GM20000 (cell line): ENCODE measurements at places on chromosomes 16 and 17.

DNA sequence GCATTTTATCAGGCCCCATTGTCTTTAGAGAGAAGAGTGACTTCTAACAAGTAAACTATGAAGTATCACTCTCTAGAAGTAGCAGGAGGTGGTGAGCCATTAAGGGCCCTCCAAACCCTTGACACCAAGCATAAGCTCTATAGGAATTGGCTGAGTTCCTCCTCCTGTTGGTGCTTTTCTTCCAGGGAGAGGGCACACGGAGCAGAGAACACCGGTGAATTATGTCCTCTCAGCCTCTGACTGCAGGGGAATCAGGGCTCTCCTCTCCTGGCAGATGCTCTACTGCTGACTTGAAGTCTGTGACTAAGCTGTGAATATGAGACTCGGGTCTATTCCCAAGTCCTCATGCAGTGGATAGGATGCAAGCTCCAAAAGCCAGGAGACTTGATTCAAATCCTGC is 32.3 kb downstream of the CHD9 start:
- DNase-seq, result no peak

GRCh38 chr16:381789-382717 is at the start of gene PGAP6:
Gene PGAP6, minus strand, starts transcription at chr16:381978. Its CDS starts 157 bp downstream, at chr16:381821.
- DNase-seq, result peak; percentile 99

- no peak for DNase-seq
These were observed 44.0 kb downstream of the SDK2 start for GRCh38 chr17:73600103-73600871.

- DNase-seq, result peak; percentile 70
These were observed 218.5 kb upstream of the CIBAR2 start for GRCh38 chr16:85330694-85331188.

DNA sequence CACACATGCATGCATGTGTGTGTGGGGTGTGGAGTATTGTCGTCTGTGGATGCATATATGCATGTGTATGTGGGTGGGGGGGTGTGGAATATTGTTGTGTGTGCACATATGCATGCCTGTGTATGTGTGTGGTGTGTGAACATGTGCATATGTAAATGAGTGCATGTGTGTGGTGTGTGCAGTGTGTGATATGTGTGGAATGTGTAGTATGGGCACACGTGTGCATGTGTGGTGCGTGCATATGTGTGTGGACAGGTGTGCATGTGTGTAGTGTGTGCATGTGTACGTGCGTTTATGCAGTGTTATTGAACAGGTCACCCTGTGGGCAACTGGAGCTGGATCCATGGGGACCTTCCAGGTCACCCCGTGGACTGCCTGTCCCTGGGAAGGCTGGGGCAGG is 18.7 kb downstream of the RBFOX3 start:
- no peak for DNase-seq

GRCh38 chr16:76732894-76733293 is 455.7 kb downstream of the CNTNAP4 start:
- DNase-seq, result no peak

DNA sequence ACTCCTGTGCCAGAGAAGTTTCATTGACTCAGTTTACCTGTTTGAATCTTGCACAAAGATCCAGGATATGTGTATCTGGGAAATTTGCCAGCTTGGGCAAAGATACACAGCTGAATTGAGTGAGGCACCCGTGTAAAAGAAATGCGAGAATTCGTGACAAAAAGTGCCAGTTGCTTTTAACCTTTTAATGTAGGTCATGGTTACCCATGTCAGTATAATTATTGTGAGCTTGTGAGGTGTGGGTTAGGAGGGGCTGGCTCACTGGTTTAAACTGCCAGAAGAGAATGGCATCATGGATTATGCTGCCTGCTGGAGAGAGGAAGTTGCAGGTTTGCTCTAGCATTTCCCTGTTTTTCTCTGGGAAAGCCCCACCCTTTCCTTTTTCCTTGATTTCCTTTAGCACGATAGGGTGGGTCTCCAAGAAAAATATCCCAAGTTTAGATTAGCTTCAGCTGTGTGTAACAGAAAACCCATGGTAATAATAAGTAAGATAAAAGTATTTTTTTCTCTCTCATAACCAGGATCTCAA is 24.8 kb upstream of the NDRG4 start:
- no peak for DNase-seq

- DNase-seq, result no peak
These were observed 236.1 kb upstream of the CDH5 start for GRCh38 chr16:66130296-66130905.

DNA sequence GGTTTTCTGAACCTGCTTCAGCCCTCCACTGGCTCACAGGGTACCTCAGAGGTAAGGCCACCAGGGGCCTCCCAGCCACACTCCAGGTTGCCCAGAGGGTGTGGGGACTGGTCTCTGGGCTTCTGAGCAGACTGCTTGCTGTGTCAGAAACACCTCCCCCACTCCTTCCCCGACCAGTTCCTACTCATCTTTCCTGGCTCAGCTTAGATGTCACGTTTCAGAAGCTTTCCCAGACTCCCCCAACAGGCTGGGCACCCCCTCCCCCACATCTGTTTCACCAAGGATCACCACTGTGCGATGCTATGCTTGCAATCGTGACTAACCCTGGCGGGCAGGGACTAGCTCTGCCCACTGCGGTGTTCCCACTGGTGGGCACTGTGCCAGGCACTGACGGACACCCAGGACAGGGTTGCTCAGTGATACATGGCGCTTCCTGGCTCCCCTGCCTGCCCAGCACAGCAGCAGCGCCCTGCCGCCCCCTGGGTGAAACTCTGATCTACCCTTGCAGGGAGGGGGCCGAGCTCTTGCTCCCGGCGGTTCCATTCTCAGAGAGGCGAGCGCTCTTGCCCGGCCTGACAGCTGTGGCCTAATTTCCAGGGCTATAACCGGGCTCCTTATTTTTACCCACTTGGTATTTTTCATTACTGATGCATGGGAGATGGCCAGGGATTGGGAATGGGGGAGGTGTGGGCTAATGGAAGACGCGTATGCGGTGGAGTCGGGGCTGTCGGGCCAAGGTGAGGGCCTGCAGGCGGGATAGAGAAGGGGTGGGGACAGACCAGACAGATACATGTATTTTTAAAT is 29.4 kb upstream of the MTSS2 start:
- DNase-seq, result no peak

DNA sequence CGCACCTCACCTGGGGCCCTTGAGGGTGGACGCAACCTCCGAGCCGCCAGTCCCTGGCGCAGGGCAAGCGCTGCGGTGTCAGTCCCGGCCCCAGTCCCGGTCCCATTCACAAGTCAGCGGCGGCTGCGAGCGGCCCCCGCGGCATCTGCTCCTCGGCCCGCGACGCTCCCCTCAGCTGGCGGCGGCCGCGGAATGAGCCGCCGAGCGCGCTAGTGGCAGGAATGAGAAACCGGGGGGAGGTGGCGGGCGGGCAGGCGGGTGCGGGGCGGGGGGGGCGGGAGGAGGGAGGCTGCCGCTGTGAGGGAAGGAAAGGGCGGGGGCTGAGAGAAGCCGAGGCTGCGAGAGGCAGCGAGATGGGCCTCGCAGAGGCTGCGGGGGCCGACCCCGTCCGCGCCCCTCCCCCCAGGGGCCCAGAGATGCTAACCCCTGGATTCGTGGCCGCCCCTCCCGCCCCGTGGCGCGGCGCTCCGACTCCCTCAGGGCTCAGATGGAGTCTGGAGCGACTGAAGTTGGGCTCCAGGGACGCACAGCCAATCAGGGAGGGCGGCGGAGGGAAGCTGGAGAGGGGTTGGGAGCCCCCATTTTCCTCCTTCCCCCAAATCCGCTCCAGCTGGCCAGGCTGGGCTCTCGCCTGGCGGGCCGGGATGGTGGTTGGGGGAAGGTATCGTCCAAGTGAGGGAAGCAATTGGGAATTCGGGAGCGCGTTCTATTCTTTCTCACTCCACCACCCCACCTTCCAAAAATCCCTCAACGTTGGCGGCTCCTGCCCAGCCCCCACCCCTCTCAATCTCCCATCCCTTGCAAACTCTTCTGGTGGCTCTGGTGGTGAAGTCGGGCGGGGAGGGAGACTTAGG is at the start of gene CDH11:
Gene CDH11, minus strand, starts transcription at position 194 of the 854 bp plus-strand sequence. CDS start 117,194 bp downstream, outside the sequence.
- DNase-seq, result no peak

GRCh38 chr17:80917716-80918560 is 73.7 kb upstream of the CHMP6 start:
- no peak for DNase-seq

- no peak for DNase-seq
These were observed 48.5 kb downstream of the ZNF18 start for GRCh38 chr17:11948789-11949188.

DNA sequence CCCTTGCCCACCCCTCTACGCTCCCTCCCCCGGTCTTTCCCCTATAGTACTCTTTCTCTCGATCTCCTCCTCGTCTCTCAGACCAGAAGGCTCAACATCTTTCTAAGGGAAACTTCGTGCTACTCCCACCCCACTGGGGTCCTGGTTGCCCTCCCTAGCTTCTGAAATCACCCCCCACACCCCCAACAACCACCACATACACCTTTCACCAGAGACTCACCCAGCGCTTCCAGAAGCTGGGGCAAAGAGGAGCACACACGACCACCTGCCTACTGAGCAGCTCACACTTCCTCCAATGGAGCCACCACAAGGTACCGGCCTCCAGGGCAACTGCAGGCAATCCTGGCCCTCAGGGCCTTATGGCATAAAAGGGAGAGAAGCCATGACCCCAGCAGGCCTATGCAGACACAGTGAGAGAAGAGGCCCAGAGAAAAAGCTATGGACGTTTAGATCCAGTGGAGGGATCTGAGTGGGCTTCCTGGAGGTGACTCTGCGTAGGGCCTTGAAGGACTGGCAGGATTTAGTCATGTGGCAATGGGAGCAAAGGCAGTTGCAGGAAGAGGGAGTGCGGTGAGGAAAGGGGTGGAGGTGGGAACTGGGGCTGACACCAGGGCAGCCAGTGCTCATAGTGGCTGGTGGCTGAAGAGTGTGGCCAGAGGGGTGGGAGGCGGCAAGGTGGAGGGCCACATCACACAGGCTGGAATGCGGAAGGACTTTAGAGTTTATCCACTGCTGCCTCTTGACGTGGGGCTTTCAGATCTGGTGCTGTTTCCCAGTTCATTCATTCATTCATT is 12.1 kb upstream of the TMEM92 start:
- peak; percentile 7 for DNase-seq

DNA sequence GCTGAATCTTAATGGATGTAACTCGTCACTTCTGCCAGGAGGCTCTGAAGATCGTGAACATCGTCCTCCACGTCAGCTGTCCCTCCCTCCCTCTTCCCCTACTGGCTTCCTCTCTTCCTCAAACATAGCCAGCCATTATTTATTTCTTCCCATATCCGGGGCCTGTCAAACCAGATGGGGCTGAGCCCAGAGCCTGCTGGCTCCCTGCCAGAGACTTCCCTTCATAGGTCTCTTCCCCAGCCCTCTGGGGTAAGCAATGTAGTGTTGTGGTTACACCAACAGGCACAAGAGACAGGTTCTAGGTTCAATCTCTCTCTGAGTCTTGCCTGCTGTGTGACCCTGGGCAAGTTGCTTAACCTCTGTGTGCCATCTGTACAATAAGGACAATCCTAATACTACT is 40.1 kb upstream of the ZFP90 start:
- DNase-seq, result no peak

- DNase-seq, result no peak
These were observed 191.5 kb downstream of the HS3ST3A1 start for GRCh38 chr17:13410214-13410613.

DNA sequence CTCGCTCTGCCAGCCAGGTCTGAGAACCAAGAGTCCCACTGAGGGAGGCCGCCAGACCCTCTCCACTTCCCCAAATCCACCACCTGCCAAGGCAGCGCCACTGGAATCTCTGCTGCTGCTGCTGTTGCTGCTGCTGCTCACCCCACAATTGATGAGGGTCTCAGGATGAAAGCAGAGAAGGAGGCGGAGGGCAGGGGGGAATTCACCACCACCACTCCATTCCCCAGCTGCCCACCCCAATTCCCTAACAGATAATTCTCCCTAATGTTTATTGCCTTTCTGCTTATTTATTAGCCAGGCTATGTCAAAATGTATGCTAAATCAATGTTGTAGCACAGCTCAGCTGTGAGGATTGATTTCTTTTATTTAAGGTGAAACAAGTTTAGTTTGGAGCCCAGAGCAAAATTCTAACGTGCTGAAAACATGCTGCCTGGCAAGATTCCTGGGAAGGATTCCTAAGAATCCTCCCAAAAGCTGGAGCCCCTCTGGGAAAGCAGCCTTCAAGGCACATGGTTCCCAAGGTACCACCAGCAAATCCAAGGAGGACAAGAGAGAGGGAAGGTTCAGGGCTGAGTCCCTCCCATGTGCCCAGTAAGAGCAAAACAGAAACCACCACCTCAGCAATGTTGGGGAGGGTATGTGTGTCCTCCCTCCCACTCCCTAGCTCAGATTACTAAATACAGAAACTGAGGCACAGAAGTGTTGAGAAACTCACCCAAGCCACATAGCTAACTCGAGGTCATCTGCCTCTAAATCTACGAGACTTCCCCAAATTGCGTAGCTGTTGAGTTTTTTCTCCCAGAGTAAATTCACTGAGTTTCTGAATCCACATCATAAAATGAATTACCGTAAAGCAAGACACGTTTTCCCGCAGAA is 12.2 kb upstream of the CDH5 start:
- DNase-seq, result no peak

DNA sequence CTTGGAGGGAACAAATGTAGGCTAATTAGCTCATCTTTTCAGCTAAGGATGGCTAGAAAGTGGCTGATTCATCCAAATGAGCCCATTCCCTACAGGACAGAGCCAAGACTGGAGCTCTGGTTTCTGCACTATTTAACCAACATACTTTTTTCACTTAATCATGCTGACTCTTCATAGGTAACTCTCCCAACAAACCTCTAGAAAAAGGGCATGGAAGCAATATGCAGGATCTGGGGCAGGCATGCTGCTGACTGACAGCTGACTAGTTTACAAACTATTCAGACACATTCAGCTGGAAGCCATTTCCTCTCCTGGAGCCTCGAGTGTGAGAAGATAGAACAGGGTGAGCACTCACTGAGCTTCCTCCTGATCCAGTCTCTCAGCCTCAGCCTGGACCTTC is 6.2 kb downstream of the BECN1 start:
- DNase-seq, result no peak

- DNase-seq, result peak; percentile 71
These were observed 15.7 kb downstream of the C16orf74 start for GRCh38 chr16:85735225-85735635.

DNA sequence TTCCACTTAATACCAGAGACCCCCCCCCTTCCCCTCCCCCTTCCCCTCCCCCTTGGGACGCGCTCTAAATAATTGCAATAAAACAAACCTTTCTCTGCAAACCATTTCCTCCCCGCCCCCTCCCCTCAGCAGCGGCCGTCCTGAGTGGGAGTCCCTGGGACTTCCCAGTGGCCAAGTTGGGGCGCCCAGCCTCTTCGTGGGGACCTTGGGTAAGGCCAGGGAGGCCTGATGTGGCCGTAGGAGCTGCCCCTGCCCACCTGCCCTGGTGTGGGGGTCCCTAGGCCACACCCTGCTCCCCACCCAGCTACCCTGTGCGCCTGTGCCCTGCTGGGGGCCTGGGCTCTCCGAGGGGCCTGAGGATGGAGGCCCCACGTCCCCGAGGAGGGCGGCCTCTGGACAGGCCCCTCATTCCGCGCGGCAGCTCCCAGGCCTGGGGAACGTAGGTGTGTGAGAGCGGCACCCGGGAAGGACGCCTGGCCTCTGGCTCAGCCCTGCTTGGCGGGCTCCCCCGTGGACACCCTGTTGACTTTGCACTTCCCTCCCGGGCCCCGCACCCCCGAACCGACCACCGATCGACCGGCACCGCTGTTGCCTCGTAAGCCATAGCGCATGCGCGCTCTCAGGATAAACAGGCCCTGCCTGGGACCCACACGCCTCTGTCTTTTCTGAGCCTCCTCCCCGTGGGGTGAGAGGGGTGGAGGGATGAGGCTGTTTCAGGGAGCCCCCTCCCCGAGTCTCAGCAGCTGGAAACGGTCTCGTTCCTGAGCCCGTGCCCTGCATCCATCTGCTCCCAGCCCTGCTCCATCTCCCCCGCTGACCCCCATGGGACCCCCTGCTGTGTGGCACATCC is 9.0 kb downstream of the NTHL1 start:
- no peak for DNase-seq

- no peak for DNase-seq
These were observed 42.9 kb downstream of the BAHCC1 start for GRCh38 chr17:81438007-81438659.
